ENCODE measurements at places on chromosomes 12 and 14.
A peak's percentile ranks its signal among the peaks of the same experiment; 100 is the strongest.

DNA sequence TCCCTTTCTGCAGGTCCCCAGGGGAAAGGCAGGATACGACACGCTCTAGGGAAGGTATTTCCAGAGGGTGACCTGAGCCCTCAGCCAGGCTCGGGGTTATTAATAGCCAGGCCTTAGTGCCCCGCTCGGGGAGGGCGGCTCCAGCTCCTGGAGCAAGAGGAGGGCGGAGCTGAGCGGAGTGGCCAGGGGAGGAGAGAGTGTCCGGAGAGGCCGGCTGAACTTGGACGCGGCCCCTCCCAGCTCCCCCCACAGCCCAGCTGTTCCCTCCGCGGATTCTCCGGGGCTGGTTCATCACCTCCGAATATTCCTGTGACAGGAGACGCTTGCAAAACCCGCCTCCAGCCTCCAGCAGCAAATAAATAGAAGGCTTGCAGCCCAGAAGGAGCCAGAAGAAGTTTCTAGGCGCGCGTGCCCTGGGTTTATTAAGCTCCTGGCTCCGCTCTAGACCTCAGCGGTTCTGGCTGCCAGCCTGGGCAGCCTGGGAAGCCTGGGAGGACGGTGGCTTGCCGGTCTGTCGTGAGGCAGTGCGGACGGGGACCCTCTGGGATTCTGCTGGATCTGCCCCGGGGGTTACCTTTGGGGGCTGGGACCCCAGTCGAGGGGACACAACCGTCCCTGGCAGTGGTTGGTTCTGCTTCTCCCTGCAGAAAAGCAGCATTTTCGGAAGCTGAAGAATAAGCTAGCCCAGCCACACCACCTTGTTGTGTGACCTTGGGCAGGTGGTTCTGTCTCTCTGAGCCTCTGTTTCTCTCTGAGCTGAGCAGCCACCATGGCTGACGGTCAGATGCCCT, at the start of gene HSPB8:
TSS of gene HSPB8 (plus strand) at position 388 of the 791 bp plus-strand sequence. CDS start at position 770, 382 bp downstream.
- peak; percentile 99 for DNase-seq

DNA sequence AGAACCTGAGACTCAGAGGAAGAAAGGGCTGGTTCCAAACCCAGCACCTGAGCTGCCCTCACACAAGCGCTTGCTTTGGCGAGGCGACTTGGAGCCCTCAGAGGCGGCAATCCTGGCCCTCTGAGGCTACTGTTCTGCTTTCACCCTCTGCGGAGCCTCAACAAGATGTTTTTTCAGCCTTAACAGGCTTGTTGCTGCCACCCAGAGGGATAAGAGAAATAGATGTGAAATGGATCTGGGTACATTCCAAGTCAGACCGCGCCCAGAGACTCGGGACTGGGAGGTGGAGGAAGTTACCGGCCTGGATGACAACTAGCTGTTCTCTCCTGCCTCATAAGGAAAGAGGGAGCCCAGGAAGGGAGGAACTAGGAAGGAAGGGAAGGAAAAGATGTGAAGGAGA, 89.6 kb downstream of the TTC7B start:
- no peak for DNase-seq

DNA sequence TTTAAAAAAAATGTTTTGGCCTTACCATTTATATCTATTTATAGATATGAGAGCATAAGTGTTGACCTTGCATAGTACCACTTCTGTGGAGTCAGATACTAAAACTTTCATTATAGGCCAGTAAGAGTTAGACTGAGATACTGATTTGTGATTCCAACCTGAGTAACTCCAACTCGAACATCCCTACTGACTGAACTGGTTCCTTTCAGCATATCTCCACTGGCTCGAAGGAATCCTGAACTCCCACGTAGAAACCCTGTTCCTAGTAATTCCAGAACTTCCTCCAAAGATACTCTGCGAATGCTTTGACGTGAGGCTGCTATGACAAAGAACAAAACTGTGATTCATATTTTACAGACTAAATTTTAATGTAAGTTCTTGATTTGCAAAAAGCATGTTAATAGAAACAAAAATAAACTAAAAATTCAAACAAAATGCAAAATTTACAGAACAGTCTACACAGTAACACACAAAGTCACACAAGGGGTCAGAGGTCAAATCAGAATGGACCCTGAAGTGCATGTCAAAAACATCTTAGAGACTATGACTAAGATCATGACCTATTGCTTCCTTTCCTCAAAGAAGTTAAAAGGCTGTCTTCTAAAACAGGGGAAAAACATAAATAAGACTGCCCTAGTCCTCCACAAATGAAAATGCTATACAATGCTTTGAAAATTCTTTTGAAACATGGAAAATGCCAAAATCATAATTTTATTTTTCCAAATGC, 31.5 kb downstream of the HEATR5A start:
- DNase-seq: no peak

DNA sequence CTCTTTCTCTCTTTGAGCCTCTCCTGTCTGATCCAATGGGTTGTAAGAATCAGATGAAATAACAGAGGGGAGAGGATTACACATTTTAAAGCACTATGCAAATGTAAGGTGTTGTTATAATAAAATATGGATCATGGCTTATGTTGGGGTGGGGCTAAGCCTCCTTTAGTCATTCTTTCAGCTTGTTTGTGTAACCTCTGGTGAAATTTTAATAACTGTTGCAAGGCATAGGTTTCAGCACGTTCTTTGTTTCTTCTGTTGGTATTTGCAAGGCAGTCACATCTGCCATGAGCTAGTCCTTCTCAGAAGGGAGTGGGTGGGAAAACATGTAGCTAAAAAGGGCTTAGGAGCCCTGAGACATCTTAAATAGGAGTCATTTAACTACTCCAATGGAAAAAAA, 74.8 kb upstream of the FRMD6 start:
- DNase-seq: no peak

DNA sequence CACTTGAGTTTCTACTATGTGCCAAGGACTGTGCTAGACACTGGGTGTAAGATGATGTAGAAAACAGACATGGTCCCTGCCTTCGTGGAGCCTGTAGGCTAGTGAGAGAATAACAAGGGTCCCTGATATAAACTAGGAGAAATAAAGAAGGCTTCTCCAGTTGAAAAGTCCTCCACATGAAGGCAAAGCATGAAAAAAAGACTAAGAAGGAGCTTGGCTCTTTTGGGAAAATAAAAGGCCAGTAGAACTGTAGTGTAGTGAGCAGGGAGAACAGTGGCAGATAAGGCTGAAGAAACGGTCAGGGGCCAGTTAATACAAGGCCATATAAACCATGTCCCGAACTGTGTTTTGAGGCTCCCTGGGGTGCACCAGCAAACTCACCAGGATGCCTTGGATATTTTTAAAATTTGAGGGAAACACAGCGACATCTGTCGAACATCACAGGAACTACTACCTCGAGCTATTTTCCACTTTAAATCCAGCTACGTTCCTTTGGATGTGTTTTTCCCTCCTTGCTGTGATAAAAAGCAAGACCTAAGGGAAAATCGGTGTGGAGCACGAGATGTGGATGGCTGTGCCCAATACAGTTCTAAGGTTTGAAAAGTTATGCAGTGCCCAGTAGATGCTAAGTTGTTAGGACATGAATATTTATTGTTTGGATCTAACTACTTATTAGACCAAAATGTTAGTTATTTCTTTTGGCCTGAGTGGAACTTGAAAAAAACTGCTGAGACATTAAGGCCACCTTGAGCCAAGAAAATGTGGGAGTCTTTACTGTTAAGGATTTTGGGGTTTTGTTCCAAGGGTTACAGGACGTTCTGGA, 8.5 kb upstream of the CFL2 start:
- DNase-seq: no peak

DNA sequence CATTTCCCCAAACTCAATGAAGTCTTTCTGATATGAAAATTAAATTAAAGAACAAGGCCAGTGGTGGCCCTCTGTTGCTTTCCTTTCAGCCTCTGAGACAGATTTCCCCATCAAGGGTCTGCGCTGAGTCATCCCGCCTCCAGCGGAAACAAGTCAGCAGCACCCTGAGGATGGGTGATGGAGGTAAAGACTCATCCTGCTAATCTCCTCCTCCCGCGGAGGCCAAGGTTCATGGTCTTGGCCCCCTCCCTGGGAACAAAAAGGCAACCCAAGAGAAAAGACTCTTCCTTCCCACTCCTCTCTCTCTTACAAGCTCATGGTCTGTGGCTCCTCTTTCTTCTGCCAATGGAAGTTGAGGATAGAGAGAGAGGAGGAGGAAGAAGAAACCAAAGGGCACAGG, 9.0 kb upstream of the NUMB start:
- no peak for DNase-seq

DNA sequence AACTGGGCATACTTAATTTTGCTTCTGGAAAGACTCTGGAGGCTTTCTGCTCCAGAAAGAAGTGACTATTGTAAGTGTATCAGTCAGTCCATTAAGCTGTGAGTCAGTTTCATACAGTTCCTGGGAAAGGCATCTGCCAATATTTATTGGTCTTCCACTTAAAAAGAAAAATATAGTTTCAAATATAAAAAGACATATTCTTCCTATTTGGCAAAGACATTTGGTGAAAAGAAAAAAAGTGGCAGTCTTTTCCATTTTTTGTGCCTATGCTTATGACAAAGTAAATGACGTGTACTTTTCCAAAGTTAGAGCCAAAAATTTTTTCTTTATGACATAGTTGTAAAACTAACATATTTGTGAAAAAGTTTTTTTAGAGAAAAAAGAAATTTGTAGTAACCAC, 12.3 kb downstream of the TMEM30B start:
- no peak for DNase-seq

- DNase-seq: no peak
Observed at GRCh38 chr12:28610401-28611114, 420.3 kb downstream of the CCDC91 start.

DNA sequence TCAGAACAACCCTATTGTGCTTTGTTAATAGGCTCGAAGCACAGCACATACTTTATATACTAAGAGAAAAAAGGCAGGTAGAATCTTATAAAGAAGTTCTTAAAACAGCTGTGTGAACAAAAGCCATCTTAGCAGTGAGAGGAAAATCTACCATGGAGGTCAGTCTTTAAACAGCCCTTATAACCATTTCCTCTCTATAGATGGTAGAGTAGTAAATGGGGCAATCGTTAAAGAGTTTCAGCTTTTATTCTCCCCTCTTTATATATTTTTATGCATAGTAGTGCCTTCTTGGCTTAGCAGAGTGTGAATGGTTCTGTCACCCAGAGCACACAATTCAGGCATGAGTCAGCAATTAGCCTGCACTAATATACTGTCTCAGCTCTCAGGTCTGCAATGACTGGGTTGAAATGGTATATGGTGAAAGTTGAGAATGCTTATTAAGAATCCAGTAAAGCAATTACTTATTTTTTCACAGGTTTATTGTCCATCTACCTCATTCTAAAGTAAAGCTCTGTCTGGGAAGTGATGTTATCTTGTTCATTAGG, 305.0 kb downstream of the NELL2 start:
- DNase-seq: no peak

DNA sequence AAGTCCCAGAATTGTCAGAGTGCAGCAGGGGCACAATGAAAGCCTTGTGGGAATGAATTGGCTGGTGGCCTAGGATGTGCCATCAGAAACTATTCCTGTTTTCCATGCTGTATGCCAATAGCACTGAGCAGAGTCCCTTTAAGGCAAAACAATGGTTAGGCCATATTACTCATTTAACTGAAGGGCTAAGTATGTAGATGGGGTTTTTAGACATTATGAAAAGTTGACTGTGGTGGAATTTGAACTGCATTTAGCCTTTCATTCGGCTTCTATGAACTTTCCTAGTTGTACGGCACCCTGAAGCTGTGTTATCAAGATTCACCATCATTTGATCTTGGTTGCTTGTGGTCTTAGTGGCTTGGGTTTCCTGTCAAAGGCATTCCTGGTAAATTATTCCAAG, 24.8 kb downstream of the IL26 start:
- DNase-seq: no peak

- DNase-seq: no peak
Observed at GRCh38 chr14:42299692-42300091, 693.0 kb downstream of the LRFN5 start.

DNA sequence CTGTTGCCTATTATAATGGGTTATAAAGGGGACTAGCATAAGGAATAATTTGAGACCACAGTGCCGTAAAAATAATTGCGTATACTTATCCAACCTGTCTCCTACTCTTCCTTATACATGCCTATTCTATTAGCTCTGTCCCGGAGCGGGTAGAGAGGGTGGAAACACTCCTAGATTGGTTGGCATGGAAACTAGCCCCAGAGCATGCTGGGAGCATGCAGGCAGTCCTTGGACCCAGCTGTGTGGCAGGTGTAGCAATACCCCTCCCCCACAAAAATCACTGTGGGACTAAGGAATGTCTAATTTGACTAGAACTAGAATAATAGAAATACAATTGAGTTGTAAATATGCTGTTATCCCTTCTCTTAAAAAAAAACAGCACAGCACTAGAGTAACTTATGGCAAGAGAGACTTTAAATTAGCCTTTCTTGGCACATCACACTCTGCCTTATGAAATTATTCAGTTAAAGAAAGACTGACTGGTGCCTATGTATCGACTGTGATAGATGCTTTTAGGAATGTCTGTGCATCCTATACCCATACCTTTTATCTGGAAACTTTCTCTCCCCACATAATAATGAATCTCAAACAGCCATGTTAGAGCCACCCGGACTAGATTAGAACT, 244.0 kb upstream of the DAAM1 start:
- DNase-seq: no peak

GRCh38 chr12:116561181-116561821, 2.1 kb downstream of the MAP1LC3B2 start:
- DNase-seq: no peak

- DNase-seq: no peak
Observed at GRCh38 chr12:43273467-43273866, 278.5 kb downstream of the ADAMTS20 start.

- DNase-seq: no peak
Observed at GRCh38 chr14:100081997-100082625, 16.9 kb downstream of the EVL start.

- no peak for DNase-seq
Observed at GRCh38 chr14:71322655-71323250, 415.5 kb downstream of the PCNX1 start.

- no peak for DNase-seq
Observed at GRCh38 chr14:72986857-72987256, 40.0 kb downstream of the ZFYVE1 start.

GRCh38 chr14:101492716-101493115, 68.6 kb upstream of the DIO3 start:
- peak; percentile 41 for DNase-seq

- DNase-seq: no peak
Observed at GRCh38 chr12:112711026-112711425, 80.5 kb upstream of the RPH3A start.

GRCh38 chr14:35050652-35051051, 4.6 kb downstream of the FAM177A1 start:
- no peak for DNase-seq

DNA sequence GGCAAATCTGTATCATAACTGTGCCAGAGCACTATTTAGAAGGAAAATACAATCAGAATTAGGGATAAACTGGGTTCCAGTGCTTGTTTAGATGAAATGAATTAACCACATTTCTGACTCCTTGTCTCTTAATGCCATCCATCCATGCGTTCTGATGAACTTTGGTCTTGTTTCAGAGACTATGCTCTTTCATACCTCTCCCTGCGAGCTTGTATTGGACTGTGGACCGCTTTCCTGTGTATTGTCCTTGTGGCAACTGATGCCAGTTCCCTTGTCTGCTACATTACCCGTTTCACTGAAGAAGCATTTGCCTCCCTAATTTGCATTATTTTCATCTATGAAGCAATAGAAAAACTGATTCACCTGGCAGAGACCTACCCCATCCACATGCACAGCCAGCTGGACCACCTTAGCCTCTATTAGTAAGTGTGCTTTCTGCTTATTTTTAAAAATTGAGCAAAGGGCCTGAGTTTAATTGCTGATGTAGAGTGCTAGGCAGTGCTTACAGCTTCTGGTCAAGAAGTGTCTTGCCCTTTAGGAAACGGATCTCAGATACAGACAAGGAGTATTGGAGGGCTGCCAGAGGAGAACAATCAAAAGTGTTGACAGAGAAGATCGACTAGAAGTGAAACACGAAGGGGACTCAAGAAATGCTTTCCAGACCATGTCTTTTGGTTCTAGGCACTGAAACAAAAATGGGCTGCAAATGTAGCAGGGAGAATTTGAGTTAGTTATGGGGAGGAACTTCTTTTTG, 46.7 kb downstream of the SLC4A8 start:
- DNase-seq: no peak
